ENCODE measurements at places on chromosomes 7 and 10.

DNA sequence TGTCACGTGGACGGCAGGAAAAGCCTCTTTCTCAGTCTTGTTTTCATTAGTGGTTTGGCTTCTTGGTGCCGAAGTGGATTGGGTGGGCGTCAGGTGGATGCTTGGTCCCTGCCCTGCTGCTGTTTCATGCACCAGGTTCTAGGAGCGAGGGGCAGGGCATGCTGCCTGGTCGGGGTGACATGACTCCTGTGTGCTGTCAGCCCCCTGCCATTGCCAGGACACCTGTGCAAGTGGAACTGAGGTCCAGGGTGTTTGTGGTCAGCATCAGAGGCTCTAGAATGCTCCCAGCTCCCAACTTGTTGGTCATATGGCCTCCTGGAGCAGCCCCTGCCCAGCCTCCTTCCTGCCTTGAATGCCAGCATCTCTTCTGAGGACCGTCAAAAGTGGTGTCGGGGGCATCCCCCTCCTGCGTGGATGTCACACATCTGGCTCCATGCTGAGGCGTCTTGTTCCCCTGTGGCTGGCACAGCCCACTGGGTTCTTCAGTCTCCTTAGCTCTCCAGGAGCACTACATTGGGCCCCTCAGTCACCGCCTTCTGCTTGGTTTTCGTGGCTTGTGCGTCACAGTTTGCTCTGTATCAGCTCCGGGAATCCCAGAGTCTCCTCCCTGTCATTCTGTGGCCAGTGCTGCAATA is 24.8 kb downstream of the ADCY1 start:
- DNase-seq = no peak

- no peak for DNase-seq
These were observed 91.2 kb downstream of the FAM13C start for GRCh38 chr10:59271160-59271559.

GRCh38 chr7:74615933-74616780 is 41.4 kb upstream of the GTF2I start:
- DNase-seq = no peak

- no peak for DNase-seq
These were observed 280.0 kb downstream of the CACNA2D1 start for GRCh38 chr7:82163586-82163985.

- DNase-seq = no peak
These were observed 72.1 kb downstream of the GNAI1 start for GRCh38 chr7:80206763-80207162.

- no peak for DNase-seq
These were observed 644.4 kb upstream of the IGFBP3 start for GRCh38 chr7:46565253-46566096.

DNA sequence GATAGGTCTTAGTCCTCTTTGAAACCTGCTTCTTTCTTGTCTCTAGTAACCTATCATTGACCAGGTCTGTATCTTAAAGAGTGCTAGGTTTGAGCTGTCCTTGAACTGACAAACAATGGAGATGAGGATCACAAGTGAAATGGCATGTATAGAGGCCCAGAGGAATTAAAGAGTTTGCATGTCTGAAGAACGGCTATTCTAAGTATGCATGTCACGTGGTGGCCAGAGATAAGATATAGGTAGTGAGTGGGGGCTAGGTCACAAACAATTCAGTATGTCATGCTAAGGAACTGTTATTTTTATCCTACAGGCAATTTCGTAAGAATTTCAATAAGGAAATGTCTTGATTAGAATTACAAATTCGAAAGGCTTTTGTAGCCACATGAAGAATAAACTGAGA is 95.3 kb downstream of the SUGCT start:
- no peak for DNase-seq

DNA sequence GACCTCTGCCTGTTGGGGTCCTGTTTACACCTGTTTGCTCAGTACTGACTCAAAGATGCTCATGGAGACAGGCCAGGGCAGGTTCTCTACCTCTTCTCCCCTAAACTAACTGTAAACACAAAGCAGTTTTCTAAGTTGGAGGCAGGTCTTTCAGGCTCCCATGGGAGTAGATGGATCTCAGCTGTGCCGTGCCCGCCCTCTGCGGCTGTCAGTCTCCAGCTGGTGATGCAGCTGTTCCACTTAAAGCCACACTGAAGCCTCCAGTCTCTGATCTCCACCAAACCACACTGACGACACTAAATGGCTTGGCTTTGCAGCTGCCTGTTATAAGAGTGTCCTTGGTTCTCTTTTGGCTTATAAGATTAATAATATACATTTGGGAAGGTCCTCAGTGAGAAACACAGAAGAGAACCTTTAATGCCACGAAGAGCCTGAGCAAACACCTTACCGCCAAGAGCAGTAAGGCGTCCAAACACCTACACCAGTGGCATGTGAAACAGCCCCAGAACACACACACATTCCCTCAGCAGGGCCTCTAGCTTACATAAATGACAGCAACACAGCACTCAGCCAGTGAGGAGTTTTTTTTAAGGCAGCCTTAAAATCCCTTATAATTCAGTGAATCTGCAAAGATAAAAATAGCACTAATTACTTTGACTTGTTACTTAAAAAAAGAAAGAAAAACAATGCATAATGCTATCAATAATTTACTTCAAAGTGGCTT is 60.4 kb upstream of the KCNIP2 start:
- no peak for DNase-seq

DNA sequence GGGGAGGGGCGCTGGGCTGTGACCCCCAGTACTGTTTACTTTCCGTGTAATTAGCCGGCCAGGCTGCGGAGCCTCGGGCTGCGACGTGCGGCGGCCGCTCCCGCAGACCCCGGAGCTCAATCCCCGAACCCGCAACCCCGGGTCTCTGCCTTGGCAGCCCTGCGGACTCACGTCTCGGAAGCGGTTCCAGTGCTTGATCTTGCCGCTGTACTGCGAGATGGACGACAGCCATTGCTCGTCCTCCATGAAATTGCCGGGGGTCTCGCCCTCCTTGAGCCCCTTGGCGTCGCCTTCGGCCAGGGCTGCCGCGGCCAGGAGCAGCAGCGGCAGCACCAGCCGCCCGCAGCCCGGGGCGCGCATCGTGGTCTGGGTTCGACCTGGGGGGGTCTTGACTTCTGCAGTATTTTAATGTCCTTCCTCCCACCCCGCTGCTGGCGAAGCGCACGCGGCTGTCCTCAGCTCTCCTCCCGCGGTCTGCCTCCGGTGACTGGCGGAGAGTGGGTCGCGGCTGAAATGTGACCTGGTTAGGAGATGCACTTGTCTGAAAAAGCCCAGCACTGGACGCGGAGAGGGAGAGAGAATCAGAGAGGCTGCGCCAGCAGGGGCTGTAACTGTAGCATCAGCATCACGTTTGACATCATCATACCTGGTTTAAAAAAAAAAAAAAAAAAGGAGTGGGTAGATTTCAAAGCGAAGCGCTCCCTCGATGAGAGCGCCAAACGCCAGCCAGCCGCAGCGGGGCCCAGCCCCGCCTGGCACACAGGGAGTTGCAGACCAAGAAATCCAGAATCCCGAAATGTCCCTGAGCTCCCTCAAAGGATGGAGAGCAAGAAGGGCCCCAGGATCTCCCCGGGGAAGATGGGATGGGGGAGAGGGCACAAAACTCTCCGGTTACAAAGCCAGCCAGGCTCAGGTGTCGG is at the start of gene SPOCK2:
SPOCK2 (minus strand) TSS at position 583 of the 920 bp plus-strand sequence; CDS start at position 360, 223 bp downstream.
- no peak for DNase-seq

DNA sequence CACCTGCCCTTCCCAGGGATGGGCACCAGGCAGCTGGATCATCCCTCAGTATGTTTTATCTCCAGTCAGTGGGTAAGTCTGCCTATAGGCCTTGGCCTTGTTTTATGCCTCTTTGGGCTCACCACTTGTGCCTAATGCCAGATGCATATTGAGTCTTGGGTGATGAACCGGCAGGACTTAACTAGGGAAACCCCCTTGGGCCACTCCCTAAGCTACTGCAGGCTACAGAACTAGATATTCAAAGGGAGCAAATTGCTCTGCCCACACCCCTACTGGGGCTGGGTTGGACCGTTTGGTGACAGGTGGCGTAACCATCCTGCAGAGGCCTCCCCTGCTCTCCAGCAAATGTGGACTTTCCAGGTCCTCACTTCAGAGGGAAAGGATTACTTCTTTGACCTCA is 115.7 kb upstream of the GDF10 start:
- DNase-seq = no peak

DNA sequence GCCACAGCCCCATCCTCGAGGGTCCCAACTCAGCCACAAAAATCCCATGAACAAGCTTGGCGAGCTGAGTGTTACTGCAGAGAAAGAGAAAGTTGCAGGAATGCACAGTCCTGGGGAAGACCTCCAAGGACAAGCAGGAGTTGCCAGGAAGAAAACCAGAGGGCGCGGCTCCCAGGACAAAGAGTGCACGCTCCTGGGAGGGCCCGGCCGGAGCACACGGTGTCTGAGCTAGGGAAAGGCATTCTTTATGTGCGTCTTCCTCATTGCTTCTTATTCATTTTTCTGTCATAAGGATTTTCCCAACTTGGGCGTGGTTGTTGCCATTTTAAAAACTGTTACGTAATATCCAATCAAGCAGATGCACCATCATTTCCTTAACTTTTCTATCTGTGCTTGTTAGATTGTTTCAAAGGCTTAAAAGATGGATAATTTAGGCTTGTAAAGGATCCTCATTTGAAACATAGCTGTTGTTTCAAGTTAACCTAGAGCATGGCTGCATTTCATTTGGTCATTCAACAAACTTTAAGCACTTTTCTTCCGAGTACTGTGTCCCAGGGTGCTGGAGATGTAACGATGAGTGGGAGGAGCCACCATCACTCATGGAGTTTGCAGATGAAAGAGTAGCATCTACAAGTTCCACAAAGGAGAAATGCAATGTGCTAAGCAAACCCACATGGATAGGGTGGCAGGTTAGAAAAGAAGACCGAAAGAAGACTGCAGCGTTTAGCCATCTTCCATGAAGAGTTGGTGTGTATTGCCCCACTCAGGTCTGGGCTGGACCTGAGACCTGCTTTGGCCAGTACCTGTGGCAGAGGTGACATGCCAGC is 5.6 kb upstream of the CNPY1 start:
- DNase-seq = no peak

Measured in urothelium cell line (cell line).